AG08395 (cell line): ENCODE measurements at places on chromosomes 6 and 20.

DNA sequence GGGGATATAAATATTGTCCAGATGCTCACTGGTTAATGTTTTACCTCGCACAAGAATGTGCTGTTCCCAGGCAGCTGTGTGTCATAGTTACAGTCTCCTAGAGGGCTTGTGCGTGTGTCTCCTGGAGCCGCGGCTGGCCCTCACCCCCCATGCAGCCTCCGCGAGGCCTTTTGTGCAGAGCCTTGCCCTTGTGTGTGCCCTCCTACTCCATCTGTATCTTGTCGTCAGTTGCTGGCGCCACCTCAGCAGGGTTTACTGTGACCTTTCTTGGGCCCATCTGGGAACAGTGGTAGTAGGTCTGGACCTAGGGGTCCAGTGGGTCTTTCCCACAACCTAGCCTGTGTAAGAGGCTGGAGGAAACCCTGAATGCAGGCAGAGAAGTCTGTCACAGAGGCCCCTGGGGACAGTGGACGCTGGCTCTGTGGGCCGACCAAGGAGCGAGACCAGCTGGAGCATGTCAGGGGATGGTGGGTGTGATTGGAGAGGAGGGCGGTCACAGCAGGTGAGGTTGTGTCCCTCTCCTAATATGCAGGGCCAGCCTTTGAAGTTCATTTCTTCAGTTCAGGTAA, 35.2 kb downstream of the PPP1R14C start:
- peak; percentile 47 for DNase-seq

- DNase-seq: no peak
Observed at GRCh38 chr20:35917077-35917476, 37.2 kb downstream of the SCAND1 start.

DNA sequence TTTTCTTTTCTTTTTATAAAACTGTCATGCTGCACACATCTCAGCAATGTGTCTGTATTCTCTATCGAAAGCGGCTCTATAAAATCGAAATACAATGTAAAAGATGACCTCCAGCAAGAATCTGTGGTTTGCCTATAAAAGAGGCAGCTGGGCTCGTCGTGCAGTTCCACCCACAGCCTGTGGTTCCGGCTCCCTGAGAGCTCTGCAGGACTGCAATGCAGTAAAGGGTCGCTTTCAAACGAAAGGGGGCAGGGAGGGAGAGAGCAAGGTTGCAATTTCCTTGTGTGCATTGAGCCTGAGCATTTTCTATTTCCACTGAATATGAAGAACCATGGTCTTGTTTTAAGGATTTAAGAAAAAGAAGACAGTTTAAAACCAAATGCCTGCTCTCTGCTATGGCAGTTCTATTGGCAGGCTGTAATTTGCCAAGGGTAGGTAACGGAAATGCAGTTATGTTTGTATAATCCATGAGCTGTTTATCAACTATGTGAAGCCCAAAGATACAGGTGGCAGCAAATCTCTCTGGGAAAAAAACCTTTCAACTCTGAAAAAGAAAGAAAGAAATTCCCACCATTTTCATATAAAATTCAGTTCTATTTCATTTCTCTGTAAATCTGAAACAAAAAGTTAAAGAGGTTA, 236.5 kb downstream of the HACE1 start:
- DNase-seq: no peak

DNA sequence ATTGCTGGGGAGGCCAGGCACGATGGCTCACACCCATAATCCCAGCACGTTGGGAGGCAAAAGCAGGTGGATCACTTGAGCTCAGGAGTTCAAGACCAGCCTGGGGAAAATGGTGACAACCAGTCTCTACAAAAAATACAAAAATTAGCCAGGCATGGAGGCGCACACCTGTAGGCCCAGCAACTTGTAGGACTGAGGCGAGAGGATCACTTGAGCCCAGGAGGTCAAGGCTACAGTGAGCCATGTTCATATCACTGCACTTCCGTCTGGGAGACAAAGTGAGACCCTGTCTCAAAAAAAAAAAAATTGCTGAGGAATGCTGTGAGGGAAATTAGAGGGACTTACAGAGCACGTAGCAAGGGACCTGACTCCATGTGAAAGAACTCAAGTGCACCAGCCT, 40.8 kb upstream of the ID1 start:
- no peak for DNase-seq

DNA sequence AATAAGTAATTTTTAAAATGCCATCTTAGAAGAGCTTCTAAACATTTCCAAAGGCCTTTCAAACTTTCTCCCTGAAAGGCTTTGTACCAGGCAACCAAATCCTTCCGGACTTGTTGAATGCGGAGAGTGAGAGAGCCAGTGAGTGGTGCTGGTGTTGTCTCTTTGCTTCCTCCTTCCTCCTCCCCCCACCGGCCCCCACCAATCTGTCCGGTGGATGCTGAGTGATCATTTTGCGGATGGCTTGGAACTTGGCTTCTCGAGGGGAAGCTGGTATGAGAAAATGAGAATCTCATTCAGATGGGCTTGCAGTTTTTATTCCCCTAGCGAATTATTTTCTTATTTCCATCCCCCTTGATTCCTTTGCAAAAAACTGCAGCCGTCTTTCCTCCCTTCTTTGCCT, 97.3 kb downstream of the ANKRD60 start:
- peak; percentile 26 for DNase-seq

- peak; percentile 39 for DNase-seq
Observed at GRCh38 chr20:45090481-45090880, 10.4 kb downstream of the KCNS1 start.

- DNase-seq: no peak
Observed at GRCh38 chr6:14593286-14593685, 475.7 kb downstream of the CD83 start.

GRCh38 chr6:109718991-109719390, 27.9 kb downstream of the FIG4 start:
- no peak for DNase-seq

GRCh38 chr20:49938173-49939163, 2.3 kb downstream of the RNF114 start:
- DNase-seq: peak; percentile 43

GRCh38 chr6:14316651-14317386, 199.2 kb downstream of the CD83 start:
- DNase-seq: no peak

DNA sequence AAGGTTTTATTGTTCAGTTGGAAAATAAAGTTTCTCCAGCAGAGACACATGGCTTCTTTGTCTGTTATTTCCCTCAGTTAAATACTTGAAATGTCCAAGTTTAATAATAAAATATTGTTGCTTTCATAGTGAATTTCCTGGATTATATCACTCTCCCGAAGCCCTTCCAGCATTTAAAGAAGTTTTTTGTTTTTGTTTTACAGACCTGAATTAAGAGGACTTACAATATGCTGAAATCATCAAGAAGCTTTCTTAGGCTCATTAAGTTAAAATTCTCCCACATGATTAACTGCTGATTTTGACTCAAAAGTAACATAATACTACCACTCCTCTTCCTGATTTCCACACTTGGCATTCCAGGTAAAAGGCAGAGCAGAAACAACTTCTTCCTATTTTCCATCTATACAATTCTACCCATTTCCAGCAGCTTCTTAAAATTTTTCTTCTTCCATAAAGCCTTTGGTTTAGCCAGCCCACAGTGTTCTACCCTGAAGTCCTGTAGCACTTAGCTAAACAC, 35.8 kb downstream of the PDSS2 start:
- no peak for DNase-seq

DNA sequence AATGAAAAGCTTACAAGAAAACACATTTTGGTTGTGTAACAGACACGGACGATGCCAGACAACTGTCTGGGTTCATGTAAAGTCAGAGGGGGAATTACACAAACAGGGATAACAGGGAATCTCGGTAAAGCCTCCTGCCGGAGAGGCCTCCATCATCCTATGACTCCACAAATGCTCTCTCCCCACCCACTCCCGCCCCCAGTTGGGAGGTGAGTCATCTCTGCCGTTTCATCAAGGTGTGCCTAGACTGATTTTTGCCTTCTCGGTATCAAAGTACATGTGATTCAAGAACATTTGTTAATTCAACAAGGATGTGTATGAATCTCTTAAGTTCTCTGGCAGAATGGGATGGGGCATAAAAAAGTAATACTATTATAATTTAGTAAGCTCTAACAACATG, 304.9 kb upstream of the PRDM1 start:
- DNase-seq: no peak

- no peak for DNase-seq
Observed at GRCh38 chr20:31716818-31717477, 5.7 kb downstream of the BCL2L1 start.

- DNase-seq: peak; percentile 35
Observed at GRCh38 chr6:3484192-3484591, 27.3 kb upstream of the SLC22A23 start.

DNA sequence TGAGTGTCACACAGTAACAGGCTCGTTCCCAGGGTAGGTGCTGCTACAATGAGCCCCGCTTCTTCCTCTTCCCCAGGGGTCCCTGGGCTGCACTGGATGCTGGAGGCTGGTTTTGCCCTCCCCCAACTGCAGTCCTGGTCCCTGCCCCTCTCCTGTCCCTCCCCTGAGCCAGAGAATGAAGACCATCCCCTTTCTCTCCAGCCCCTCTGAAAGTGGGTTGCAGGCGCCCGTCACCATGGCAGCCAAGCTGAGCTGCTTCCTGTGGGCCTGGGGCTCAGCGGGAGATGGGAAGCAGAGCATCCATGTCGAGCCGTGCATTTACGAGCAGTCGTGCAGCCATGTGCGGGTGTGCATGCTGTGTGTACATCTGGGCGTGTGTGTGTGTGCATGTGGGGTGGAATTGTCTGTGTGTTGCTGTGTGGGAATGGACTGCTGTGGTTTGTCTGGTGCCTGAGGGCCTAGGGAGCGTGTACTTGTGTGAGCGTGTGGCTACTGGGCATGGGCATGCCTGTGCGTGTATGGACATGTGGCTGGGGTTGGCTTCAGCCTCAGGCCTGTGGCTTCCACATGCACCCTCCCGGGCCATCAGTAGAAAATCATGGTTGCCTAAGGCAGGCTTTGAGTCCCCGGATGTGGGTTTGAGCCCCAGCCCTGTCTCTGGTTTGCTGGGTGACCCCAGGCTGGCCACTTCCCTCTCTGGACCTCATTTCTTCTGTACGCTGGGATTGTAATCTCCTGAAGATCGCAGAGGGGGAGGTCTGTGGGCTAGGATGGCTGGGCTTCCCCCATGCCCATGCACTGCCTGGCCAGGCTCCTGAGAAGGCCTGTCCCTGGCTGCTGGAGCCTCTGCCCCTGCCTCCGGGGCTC, 48.8 kb downstream of the SRC start:
- peak; percentile 45 for DNase-seq

DNA sequence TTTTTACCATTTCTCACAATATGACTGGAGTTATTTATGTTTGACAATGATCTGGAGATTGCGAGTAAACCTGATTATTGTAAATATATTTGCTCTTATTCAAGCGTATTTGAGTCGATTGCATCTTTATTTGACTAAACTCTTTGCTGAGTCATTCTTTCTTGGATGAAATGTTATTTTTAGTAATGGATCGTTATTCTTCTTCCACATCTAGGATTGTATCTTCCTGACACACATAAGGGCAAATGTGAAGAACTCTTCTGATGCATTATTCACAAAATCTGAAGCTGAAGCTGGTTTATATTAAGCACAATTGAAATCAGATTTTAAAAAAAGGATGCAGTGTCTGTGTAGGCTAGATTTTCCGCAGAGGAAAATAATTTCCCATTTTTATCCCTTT, 68.2 kb downstream of the SEL1L2 start:
- peak; percentile 18 for DNase-seq

DNA sequence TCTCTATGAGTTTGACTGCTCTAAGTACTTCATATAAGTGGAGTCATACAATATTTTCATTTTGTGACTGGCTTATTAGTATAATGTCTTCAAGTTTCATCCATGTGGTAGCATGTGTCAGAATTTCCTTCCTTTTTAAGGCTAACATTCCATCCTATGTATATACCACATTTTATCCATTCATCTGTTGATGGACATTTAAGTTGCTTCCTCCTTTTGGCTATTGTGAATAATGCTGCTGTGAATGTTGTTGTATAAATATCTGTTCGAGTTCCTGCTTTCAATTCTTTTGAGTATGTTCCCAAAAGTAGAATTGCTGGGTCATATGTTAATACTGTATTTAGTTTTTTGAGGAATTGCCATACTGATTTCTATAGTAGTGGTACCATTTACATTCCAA, 79.5 kb downstream of the PTPRA start:
- DNase-seq: no peak

GRCh38 chr20:25459916-25460535, 52.6 kb downstream of the GINS1 start:
- DNase-seq: no peak

- peak; percentile 70 for DNase-seq
Observed at GRCh38 chr20:4973330-4974097, 27.8 kb downstream of the SLC23A2 start.

DNA sequence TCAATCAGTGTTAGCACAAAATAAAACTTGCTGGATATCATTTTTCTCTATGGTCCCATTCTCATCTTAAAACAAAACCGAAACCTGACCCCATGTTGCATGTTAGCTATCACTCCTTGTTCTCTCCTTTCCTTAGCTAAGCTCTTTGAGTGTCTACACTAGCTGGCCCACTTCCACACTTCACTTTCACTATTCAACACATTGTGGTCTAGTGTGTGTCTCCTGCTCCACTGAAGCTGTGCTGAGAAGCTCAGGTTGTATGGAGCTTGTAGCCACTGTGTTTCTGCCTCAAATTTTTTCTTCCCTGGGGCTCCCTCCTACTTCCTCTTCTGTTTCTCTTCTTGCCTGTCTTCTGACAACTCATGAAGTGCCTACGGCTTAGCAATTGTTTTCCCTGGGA, 223.0 kb downstream of the NKAIN2 start:
- no peak for DNase-seq

DNA sequence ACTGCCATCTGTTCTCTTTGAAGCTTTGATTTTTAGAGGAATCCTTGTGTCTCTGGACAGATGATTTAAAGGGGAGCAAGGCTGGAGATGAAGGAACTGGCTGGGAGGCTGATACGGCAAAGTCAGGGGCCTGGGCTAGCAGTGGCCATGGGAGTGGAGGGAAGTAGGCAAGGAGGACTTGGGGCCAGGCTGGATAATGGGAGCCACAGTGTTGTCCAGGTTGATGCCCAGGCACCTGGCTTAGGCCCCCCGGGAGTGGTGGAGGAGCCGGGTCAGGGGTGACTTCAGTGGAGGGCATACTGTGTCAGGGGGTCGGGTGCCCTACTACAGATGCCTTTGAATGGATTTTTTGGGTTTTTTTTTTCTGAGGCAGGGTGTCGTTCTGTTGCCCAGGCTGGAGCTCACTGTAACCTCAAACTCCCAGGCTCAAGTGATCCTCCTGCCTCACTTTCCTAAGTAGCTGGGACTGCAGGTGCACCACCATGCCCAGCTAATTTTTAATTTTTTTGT, 45.0 kb downstream of the EFCAB8 start:
- DNase-seq: no peak
